ENCODE measurements at places on chromosomes 7 and 10.

DNA sequence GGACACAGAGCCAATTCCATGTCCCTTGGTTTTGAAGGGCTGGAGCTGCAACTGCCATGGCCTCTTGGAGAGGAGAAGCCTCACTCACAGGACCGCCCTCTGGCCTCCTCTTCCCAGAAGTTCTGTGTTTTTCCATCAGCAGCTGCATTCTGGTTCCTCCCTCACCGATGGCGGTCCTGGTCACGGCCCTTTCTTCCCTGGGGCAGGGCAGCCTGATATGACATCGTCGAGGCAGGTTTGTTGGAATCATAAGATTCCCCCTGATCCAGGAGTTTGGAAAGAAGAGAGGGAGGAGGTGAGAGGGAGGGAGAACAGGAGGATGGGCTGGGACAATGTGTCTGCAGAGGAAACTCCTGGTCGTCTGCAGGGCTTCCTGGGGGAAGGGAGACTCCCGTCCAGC is 82.7 kb upstream of the PDZD8 start:
- DNase-seq, result no peak

DNA sequence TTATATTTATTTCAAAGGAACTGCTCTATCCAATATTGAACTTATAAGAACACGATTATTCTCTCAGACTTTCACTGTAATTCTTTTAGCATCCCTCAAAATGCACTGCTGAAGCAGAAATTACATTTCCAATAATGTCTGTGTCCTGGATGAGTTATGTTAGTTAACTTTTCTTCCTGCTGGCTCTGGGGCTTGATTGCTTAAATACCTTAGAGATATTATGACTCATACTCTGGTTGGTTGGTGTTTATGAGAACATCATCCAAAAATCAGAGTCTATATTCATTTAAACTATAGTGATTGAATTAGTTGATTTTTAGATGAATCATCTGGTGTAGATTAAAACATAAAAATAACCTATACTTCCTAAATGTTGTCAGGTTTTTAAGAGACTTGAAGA is 246.3 kb upstream of the VWC2 start:
- DNase-seq, result no peak

DNA sequence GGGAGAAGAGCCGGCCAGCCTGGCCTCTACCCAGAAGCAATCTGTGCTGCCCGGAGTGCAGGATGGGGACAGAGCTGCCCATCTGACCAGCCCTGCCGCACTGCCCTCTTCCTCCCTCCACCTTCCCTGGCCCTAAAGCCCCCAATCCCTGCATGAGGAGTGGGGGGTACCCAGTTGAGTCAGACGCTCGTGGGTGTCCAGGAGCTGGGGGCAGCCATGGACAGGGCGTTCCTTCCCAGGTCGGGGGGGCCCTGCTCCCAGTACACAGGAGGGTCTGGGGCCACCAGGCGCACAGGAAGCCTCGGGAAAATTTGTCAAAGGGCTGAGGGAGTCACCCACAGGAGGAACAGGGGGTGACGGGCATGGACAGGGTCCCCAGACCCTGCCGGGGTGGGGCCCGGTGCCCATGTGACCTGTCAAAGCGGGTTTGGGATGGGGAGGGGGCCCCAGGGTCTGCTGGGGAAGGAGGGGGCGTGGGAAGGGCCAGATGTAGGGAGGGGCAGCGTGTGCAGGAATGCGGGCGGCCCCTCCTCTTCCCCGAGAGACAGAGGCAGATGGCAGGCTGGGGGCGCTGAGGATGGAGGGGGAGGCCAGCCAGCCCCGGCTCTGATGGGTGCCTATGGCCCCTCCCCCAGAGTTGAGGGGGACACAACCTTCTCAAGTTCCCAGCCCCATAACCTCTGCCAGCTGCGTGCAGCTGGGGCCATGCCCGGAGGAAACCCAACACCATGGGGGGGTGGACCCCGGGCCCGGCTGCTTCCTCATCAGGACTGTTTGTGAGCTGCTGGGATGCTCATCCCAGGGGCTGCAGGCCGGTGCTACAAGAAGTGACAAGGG is 21.5 kb upstream of the GRIFIN start:
- peak; percentile 71 for DNase-seq

GRCh38 chr7:46071076-46071475 is 150.0 kb upstream of the IGFBP3 start:
- DNase-seq, result no peak

DNA sequence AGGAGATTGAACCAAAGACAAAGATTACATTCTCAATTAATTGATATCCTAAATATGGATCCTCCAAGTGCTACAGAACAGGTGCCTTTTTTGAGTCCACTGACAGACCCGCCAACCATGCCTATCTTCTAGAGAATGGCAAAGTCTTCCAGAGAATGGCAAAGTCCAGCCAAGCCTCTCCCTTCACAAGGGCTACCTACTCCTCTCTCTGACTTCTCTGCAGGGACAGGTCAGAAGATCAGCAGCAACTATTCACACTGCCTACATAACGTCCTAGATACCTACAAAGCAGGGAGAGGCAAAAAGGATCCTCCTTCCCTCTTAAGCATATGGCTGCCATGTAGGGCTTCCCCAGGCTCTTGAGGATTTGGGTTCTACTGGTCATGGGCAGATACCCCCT is 12.4 kb downstream of the UBE2H start:
- no peak for DNase-seq

DNA sequence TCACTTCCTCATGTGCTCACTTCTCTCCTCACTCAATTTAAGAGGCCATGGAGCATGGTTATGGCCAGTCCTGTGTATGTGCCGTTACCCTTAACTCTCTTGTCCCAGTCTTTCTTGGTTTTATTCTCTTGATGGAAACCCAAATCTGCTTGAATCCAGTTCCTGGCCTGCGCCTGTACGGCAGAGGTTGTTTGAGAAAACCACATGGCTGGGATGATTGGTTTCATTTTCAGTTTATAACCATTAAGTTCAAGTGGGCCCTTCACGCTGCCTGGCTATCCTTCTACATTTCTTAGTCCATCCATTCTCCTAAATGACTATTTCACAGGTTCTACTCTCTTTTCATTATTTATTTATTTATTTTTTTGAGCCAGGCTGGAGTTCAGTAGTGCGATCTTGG is 1.6 kb upstream of the ZNF239 start:
- no peak for DNase-seq

DNA sequence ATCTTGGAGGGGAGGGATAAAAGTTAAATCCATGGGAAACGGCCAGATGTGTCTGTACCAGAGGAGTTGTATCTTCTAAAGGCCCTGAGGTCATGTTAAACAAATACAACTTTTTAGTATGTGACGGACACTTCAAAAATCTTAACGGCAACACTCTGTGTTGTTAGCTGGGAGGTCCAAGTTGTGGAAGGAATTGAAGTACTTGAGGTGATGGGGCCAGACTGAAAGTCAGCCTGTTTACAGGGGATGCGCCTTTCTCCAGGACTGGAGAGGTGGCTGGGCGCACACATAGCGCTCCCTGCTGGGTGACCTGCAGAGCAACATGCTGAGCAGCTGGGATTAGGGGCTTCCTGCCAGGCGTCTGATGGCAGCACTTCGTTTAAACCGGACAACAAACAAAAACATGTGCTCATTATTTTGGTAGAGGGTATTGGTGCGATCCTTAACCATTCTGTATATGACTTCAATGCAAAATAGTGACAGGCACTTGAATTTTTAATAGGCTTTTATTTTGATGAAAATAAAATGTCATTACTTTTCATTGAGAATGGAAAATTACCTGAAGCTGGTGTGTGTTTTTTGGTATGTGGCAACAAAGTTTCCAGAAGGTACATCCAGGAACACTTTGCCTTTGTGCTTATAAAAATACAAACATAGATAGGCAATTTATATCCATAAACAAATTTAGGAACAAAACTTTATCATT is 198.2 kb downstream of the MLLT10 start:
- DNase-seq, result no peak

- no peak for DNase-seq
Measured at GRCh38 chr10:1036341-1036791, 10.7 kb upstream of the IDI2 start.

GRCh38 chr10:89567576-89568245 is 32.3 kb upstream of the SLC16A12 start:
- no peak for DNase-seq

DNA sequence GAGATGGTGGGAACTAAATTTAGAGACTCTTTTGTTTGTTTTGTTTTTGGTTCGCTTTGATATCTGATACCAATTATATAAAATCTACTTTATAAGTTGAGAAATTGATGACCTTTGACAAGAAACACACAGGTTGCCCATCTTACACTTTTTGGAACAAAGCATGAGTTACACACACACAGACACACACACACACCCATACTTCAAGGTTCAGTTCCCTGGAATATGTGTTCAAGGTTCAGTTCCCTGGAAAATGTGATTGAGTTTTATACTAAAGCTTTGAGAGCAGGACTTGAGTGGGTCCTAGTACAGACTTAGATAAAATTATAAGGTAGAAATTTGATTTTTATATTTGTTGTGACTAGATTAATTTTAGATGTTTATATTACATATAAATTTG is 134.2 kb upstream of the PRR15 start:
- DNase-seq, result no peak

DNA sequence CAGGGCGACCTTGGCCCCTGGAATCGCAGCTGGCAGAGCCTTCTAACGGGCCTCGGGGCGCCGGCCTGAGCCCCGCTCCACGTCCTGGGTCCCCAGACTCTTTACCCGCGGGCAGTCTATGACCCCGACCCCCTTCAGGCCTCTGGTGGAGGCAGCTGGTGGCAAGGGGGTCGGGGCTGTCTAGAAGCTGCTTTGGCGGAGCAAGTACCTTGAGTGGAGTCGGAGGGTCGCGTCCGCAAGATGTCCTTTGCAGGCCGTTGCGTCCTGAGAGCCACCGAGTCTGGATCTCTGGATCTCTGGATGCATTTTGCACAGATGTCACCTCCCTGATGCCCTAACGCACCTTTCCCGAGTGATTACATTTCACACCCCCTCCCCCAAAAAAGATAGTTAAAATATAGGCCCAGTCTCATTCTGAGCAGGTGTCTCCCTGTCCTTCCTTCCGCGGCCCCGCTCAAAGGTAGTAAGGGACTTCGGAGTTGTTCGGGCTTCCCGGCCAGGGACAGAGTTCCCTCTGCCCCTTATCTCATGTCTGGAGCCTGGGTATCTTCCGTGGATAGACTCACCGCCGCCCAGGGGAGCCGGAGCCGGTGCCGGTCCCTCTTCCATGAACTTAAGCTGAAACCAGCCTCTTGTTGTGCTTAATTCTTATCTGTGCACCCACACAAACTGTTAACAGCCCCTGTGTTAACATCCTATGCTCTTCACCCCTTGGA is 457 bp downstream of the ACADSB start:
- no peak for DNase-seq

DNA sequence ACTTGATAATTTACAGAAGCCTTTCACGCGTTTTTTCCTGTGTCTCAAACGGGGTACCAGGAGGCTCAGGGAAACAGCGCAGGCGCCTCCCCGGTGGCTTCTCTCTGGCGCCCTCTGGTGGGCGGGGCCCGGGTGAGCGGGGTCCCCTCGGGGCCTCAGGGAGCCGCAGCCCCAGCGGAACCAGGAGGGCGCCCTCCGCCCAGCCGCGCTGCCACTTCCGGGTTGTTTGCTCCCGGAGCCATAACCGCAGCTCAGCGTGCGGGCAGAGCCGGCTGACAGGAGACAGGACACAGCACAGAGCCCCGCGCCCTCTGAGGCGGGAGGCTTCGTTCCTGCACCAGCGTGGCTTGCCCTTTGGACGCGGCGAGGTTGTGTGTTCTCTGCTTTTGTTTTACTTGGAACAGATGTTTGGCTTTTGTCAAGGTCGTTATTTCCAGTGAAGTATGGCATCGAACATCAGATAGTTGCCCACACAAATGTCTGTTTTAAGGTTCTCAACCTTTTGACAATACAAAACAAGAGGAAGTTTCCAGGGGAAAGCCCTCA is 6.9 kb upstream of the CYP2E1 start:
- DNase-seq, result peak; percentile 60

DNA sequence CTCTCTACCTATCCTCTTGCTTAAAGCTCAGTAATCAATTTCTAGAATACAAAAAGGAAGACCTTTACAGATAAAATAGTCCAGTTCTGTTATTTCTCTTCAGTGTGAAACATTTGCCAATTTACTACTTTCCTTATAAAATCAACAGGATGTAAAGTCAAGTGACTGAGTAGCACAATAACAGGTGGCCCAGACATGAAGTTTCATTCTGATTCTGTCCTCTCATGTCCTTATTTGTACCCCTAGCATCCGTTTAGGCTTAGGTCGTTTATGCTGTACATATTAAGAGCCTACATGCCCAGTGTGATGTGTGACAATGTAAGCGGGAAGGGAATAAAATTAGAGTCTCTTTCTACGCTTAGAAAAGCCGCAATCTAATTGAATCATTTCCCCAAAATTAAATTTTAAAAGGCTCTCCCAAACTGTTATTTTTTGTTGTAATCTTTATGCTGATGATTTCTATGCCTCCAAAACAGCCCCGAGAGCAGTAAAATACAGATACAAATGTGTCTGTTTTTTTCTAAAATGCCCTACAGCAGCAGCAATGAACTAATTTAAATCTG is 29.1 kb downstream of the EPC1 start:
- no peak for DNase-seq

DNA sequence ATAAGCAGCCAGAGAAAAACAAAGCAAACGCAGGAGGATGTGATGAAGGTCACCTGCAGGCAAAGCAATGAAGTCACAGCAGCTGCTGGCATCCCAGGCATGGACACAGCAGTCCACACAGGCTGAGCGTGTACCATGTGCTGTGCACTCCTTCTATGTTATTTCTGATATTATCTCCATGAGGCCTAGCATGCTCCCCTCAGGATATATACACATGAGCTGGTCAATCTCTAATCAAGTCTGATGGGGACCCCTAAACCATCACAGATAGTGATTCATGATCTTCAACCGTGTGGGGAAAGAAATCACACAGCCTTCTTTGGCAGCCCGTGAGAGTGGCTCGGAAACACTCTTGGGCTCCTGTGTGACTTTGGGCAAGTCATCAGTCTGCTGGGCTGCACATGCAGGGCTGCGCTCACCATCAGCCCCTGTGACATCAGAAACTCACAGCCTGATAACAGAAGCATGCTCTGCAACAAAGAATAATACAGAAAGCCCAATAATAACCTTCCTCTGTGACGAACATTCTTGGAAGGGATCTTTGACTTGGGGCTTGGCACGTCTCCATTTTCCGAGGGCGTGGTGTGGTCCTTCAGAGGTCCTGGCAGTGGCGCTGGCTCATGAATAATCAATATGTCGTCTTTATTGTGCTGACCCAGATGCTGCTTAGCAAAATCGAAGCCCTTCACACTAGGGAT is 83.0 kb upstream of the ATP6V0A4 start:
- DNase-seq, result no peak

- DNase-seq, result no peak
Measured at GRCh38 chr10:98028168-98028770, 2.2 kb downstream of the CRTAC1 start.

- DNase-seq, result no peak
Measured at GRCh38 chr7:126768836-126769235, 483.9 kb downstream of the GRM8 start.

DNA sequence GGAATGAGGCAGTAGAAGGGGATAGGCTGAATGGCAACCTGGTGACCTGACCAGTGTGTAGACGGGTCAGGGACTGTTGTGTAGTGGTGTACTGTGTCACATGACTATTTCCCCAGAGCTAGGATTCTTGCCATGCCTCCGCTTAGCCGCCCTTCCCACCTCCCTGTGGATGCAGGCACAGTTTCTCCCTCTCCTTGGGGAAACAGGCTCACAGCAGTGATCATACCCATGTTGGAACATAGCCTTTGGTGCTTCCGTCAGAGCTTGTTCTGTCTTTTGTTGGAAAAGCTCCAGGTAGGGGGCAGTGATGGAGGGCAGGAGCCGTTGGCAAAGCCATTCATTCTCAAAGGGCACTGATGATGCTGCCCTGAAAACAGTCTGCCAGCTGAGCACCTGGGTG is 44.3 kb downstream of the OGDH start:
- DNase-seq, result no peak
